HEK293T (cell line): ENCODE measurements at places on chromosomes 3 and 15.

- DNase-seq, result no peak
Measured at GRCh38 chr15:89648106-89649012, 6.9 kb downstream of the KIF7 start.

GRCh38 chr15:52208306-52208946, 17.2 kb upstream of the GNB5 start:
- peak; percentile 71 for DNase-seq

GRCh38 chr3:22373182-22373581, 622.2 kb upstream of the ZNF385D start:
- DNase-seq, result no peak

- DNase-seq, result no peak
Measured at GRCh38 chr3:147462856-147463255, 53.7 kb downstream of the ZIC1 start.

- DNase-seq, result no peak
Measured at GRCh38 chr3:160133757-160134156, 91.5 kb upstream of the C3orf80 start.

- DNase-seq, result no peak
Measured at GRCh38 chr3:59970796-59971195, 921.0 kb upstream of the CFAP20DC start.

GRCh38 chr3:111721747-111722146, 126.6 kb upstream of the ZBED2 start:
- no peak for DNase-seq

DNA sequence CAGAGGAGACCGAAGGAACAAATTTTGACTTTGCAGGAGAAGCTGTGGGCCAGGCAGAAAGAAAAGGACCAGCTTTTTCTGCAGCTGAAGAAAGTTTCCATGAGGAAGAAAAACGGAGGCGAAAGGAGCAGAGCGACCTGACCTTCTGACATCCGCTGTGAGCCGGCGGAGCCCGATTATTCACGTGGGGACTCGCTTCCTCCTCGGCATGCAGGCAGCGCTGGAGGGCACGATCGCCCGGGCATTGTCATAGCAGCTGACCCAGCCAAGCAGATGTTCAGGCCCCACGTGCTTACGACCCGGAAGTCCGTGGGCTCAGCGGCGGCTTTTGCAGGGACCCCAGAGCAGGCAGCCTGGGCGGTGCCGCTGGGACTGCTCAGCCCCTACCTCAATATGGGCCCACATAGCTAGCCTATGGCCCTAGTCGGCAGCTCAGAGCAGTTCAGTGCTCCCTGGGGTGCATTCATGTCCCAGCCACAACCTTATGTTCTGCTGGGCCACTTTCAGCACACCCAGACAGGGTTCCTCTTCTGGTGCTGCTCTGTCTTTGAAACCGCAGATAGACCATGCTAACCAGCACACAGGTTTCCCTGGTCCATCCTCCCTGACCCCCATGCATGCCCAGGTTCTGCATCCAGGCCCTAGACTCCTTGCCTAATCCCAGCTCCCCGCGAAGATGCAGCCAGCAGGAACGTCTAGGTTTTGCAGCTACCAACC, 10.5 kb upstream of the EIF4A2 start:
- no peak for DNase-seq

- no peak for DNase-seq
Measured at GRCh38 chr15:48805591-48805990, 5.3 kb downstream of the CEP152 start.

GRCh38 chr15:60568914-60569391, 90.0 kb upstream of the ICE2 start:
- DNase-seq, result no peak

GRCh38 chr3:177220136-177220974, 23.1 kb upstream of the TBL1XR1 start:
- DNase-seq, result no peak

GRCh38 chr3:186414735-186415419, 52.8 kb upstream of the DGKG start:
- DNase-seq, result no peak

- no peak for DNase-seq
Measured at GRCh38 chr3:133457465-133458067, 57.7 kb downstream of the BFSP2 start.

DNA sequence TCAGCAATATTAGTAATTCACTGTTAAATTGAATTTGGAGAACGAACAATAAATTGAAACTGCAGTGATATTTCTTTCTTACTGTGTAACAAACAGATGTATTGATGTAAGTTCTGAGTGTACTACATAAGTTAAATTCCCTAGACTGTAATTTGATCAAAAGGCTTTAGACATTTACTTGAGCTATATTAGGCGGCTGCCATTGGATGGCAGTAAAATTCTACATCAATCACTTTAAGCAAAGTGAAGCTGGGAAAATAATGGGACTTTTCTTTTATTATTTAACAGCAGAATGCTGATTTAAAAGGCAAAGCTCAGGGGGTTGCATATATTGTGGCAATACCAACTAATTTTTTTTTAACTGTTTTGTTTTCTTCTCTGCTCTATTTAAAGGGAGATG, 212.6 kb upstream of the PLSCR5 start:
- DNase-seq, result no peak

- peak; percentile 74 for DNase-seq
Measured at GRCh38 chr15:98853161-98853560, 154.4 kb downstream of the PGPEP1L start.

DNA sequence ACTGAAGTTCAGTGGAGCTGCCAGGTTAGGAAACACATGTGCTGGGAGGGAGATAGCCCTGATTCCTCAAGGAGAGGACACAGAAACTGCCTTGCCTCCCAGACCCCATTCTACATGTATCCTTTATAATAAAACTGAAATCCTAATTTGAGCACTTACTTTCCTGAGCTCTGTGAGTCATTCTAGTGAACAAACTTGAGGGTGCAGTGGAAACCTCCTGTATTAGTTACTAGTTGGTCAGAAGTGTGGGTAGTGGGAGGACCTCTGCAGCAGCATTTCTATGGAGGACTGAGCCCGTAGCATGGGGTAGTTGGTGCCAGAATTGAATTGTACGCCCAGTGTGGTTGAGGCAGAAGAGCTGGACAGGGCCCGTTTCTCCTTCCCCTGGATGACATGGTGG, 23.9 kb downstream of the ATP1B3 start:
- no peak for DNase-seq

GRCh38 chr15:101646672-101647071, 5.5 kb downstream of the TM2D3 start:
- DNase-seq, result no peak

GRCh38 chr3:12983319-12983718, 89.9 kb downstream of the IQSEC1 start:
- no peak for DNase-seq
